ENCODE measurements at places on chromosomes 3 and 15.

DNA sequence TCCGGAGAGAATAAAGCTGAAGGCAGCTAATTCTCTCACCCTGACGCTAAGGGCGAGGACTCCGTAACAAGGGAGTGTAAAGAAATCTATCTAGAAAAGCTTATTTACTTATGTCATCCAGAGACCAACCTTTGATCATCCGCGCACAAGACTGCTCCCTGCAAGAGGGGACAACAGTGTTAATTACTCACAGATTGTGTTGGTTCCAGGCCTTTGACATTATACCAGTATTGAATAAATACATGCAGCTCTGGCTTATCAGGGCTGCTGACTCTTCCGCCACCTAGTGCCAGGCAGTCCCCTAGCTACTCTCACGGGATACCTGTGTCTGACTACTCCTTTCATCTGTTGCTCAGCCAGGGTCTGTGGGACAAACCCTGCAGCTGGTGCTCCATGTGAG lies 211.7 kb downstream of the DTWD1 start:
- H3K4me1 ChIP-seq = no peaks in the 10 kb centered on the region
- no peak overlapping the region for H3K4me3 ChIP-seq
- no peaks in the 10 kb centered on the region for H3K36me3 ChIP-seq
- H3K27me3 ChIP-seq = no peaks in the 10 kb centered on the region
- DNase-seq = no peak

- peaks cover 15% of the 10 kb centered on the region for H3K4me1 ChIP-seq
- no peaks in the 10 kb centered on the region for H3K27me3 ChIP-seq
- no peak overlapping the region for H3K27ac ChIP-seq
- H3K4me3 ChIP-seq = no peak overlapping the region
- H3K36me3 ChIP-seq = no peaks in the 10 kb centered on the region
- no peak for DNase-seq
Observed at GRCh38 chr15:40925495-40925862, 3.7 kb upstream of the DLL4 start.

DNA sequence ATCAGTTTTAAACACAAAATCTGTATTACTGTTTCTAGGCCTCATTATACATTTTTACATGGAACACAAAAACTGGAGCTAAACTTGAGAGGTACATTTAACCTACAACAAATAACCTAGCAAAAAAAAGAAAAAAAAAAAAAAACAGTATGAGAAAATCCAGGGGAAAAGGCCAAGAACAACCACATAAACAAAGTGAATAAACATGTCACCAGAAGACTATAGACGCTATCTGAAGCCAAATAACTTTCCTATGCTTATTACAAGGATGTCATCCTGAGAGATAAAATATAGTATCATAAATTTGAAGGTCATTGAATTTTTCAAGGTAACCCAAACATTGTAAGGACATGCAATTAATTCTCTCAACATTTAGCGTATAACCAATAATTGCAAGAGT lies 911.6 kb downstream of the ROBO1 start:
- no peaks in the 10 kb centered on the region for H3K36me3 ChIP-seq
- no peak overlapping the region for H3K27ac ChIP-seq
- no peaks in the 10 kb centered on the region for H3K4me1 ChIP-seq
- no peak overlapping the region for H3K4me3 ChIP-seq
- H3K27me3 ChIP-seq = no peaks in the 10 kb centered on the region

DNA sequence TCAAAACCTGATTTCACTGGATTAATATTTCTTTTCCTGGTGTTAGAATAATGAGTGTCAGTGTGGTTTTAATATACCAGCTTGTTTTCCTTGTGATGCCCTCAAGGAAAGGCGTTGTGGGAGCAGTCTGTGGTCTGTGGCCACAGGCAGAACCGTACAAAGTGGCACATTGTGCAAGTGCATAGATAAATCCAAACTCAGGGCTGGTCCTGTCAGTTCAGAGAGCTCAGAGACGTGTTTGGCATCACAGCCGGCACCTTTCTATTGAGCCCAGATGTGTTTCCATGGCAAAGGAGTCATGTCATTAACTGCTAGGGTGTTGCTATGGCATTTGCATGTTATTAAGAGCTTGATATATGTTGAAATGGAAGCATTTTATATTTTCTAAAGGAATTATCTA lies 289.9 kb upstream of the RASGRP1 start:
- H3K36me3 ChIP-seq = no peaks in the 10 kb centered on the region
- no peak overlapping the region for H3K4me3 ChIP-seq
- H3K4me1 ChIP-seq = no peaks in the 10 kb centered on the region
- DNase-seq = no peak
- H3K27ac ChIP-seq = no peak overlapping the region

- H3K4me1 ChIP-seq = no peaks in the 10 kb centered on the region
- no peak overlapping the region for H3K27ac ChIP-seq
- H3K4me3 ChIP-seq = no peak overlapping the region
- H3K36me3 ChIP-seq = no peaks in the 10 kb centered on the region
Observed at GRCh38 chr3:174784206-174784934, 74.8 kb upstream of the NAALADL2 start.

All from naive thymus-derived CD4-positive, alpha-beta T cell (primary cell).